ENCODE measurements at places on chromosomes 5 and 9. TPM values are rescaled to one million over a fixed set of nuclear protein-coding genes. Genes with fewer than 3 reads are reported as not detected.

DNA sequence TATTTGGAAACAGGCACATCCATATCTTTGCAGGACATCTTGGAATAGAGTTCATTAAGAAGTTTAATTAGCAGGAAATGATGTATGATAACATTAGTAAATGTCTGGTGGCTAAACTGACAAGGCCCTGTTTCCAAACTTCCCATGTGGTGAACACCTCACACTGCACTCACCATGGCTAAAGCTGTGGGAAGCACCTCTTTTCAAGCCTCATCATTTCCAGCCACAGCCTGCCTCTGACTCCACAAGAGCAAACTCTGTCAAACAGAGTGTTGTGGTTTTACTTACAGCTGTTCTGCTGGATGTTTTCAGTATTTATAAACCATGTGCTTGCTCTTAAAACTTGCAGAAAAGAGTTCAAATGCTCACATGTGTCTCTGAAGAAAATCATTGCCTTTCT lies 14.9 kb upstream of the NDUFB6 start:
- H3K4me3 ChIP-seq, result no peak overlapping the region
- H3K4me1 ChIP-seq, result no peaks in the 10 kb centered on the region

PCDHA1 gene
- 0.07 TPM for total RNA-seq

- no peaks in the 10 kb centered on the region for H3K4me1 ChIP-seq
- no peak overlapping the region for H3K27ac ChIP-seq
- no peak overlapping the region for H3K4me3 ChIP-seq
Measured at GRCh38 chr5:7251132-7251531, 144.8 kb upstream of the ADCY2 start.

MPDZ gene
- 0.23 TPM for total RNA-seq

- no peaks in the 10 kb centered on the region for H3K27me3 ChIP-seq
- no peaks in the 10 kb centered on the region for H3K36me3 ChIP-seq
- H3K4me3 ChIP-seq, result peak overlapping the region; percentile 8
- peak overlapping the region; percentile 94 for H3K27ac ChIP-seq
Measured at GRCh38 chr5:32474209-32474854, 29.8 kb upstream of the ZFR start.

DNA sequence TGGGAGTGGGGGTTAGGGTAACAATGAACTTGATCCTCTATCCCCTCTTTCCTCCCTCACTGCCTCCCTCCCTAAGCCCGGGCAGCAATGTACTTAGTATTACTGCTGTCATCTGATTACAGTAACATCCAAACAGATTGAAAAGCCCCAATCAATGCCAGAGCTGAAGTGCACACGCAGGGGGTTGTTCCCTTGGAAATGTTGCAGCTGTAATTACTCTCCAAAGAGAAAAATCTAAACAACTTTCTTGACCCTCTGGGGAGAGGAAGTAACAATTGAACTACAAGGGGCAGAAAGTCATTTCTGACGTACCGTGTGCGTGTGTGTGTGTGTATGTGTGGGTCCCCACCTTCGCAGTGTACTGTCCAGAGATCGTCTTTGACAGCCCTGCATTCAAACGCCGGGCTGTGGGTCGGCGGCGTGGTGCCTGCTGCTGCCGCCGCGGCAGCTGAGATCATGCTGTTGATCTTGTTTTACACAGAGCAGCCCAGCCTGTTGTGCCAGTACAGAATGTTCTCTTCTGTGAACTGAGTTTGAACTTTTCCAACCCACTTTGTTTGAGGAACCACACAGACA lies 66.0 kb upstream of the KLF9 start:
- H3K36me3 ChIP-seq, result no peaks in the 10 kb centered on the region
- no peak overlapping the region for H3K27ac ChIP-seq
- H3K27me3 ChIP-seq, result no peaks in the 10 kb centered on the region
- H3K4me1 ChIP-seq, result no peaks in the 10 kb centered on the region
- DNase-seq, result no peak
- no peak overlapping the region for H3K4me3 ChIP-seq

CFAP77 gene
- total RNA-seq, result not detected

LEAP2 gene
- 1.1 TPM for total RNA-seq

GRCh38 chr5:146450002-146450401 lies 2.9 kb downstream of the TCERG1 start:
- H3K36me3 ChIP-seq, result no peaks in the 10 kb centered on the region
- DNase-seq, result no peak

SLCO6A1 gene
- not detected for total RNA-seq

MCIDAS gene
- 2.0 TPM for total RNA-seq

DNA sequence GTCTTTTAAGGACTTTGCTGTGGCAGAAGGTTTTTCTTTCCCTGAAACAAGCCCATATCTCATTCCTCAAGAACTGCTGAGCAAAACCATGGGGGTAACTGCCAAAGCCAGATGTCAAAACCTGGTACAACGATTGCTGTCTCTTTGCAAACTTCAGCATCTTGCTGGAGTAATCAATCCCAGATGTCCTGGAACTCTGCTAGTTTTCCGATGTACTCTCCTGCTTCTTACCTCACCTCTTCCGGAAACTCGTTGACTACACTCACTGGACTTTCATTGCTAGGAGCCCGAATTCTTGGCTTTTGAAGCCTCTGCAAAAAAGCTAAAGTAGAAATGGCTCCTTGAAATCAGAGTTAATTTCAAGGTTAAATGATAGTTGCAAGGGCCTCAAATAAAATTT lies 23.3 kb downstream of the RAD1 start:
- H3K36me3 ChIP-seq, result no peaks in the 10 kb centered on the region
- no peak overlapping the region for H3K27ac ChIP-seq
- no peak for DNase-seq
- H3K4me3 ChIP-seq, result no peak overlapping the region
- no peaks in the 10 kb centered on the region for H3K27me3 ChIP-seq
- peaks cover 7% of the 10 kb centered on the region for H3K4me1 ChIP-seq

GRCh38 chr9:108835831-108836230 lies 20.0 kb downstream of the ACTL7B start:
- no peaks in the 10 kb centered on the region for H3K4me1 ChIP-seq
- no peak overlapping the region for H3K27ac ChIP-seq
- no peak for DNase-seq
- no peaks in the 10 kb centered on the region for H3K36me3 ChIP-seq
- no peaks in the 10 kb centered on the region for H3K27me3 ChIP-seq

DNA sequence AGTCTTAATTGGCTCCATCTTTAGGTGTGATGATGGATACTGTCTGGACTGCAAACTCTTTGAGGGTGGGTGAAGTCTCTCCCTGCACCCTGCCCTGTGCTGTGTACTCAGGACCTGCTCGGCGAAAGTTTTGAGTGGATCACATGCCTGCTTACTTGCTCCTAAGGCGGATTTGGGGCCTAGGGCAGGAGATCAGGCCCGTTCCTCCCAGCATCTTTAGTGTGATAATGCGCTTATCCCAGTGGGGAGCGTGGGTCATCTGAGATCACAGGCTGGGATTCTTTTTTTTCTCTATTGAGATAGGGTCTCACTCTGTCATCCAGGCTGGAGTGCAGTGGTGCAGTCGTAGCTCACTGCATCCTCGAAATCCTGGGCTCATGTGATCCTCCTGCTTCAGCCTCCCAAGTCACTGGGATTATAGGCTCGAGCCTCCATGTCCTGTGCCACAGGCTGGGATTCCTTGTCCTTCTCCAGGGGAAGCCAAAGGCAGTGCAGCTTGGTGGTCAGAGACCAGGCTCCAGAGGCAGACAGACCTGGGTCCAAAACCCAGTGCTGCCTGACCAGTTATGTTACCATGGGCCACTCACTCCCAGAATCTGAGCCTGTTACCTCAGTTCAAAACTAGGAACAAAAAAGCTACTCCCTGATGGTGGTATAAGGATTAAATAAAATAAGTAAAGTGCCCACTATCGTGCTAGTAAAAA lies 59.7 kb downstream of the ZNF618 start:
- no peaks in the 10 kb centered on the region for H3K27me3 ChIP-seq
- no peak overlapping the region for H3K27ac ChIP-seq
- no peaks in the 10 kb centered on the region for H3K36me3 ChIP-seq
- no peaks in the 10 kb centered on the region for H3K4me1 ChIP-seq
- no peak overlapping the region for H3K4me3 ChIP-seq
- DNase-seq, result no peak
